Activated B cell treated with CpG ODN at 0.5 μM for 24 hours (primary cell): ENCODE measurements at places on chromosomes 4 and X.

GRCh38 chr4:56817840-56818491, 3.5 kb downstream of the SPINK2 start:
- no peak for DNase-seq

DNA sequence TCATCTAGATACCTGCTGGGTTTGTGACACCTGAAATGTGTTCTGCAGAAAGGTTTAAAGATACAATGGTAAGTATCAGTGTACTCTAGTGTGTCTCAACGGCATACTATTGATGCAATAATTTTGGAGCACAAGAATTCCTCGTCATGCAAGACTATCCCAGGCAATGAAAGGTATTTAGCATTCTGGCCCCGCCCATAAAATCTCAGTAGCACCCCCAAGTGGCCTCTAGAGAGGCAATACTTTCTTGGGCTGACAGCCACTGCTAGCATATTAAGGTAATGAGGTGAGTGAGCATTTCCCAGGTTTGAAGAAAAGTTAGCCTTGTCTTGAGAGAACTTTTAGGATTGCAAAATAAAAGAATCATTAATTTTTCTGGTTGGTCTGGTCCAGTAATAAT, 24.0 kb downstream of the TAB3 start:
- DNase-seq = no peak

- DNase-seq = no peak
Measured at GRCh38 chr4:152073351-152074087, 312.7 kb upstream of the GATB start.

DNA sequence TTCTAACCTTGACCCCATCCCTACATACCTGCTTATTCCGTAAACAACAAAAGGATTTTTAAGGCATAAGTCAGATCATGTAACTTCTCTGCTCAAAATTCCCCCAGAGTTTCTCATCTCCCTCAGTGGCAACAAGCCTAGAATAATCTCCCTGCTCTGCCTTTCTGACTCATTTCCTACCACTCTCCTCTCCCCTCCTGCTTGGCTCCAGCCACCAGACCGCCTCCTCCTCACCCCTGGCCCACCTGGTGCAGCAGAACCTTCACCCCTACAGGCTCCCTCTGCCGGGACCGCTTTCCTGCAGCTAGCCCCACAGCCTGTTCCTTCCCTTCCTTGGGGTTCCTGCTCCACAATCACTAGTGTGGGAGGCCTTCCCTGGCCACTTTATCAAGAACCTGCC, 32.1 kb downstream of the TSPAN5 start:
- DNase-seq = no peak

GRCh38 chr4:137961051-137961438, 281.1 kb downstream of the SLC7A11 start:
- no peak for DNase-seq

DNA sequence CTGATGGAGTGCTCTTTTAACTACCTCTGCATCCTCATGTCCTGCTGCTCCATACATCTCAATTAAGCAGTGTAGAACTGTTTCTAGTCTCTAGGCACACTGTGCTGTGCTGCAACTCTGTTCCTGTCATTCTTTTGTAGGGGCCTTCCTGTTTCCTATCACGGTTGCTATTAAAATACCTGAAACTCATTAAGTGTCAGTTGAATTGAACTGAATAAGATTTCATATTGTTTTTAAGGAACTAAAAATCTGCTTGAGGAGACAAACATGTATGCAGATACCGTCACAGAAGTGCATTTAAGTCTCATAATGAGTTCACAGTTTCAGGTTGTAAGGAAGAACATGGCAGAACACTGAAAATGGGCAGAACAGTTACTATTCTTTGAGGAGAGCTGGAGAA, 170.1 kb downstream of the LARP7 start:
- DNase-seq = no peak

DNA sequence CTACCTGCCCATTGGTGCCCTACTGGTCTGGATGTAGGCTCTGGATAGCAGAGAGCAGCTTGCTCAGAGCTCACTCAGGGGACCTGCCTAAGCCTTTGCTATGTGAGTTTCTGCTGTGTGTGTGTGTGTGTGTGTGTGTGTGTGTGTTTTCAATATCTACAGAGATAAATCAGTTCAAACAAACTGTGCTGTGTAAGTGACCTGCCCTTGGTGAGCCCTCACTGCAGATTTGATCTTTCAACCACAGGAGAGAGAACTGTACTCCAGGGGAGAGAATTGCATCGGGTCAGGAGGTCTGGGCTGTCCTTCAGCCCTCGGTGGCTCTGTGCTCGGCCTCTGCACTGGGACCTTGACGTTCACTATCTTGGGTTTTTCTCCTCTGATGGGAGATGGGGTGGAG, 35.0 kb upstream of the CDKN2AIP start:
- no peak for DNase-seq

GRCh38 chrX:40172401-40173142, 74.8 kb upstream of the BCOR start:
- peak; percentile 26 for DNase-seq
